ENCODE measurements at places on chromosomes 1 and 21. TPM values are rescaled to one million over a fixed set of nuclear protein-coding genes. Genes with fewer than 3 reads are reported as not detected.

XKR8 gene
- 12.7 TPM for total RNA-seq

DNA sequence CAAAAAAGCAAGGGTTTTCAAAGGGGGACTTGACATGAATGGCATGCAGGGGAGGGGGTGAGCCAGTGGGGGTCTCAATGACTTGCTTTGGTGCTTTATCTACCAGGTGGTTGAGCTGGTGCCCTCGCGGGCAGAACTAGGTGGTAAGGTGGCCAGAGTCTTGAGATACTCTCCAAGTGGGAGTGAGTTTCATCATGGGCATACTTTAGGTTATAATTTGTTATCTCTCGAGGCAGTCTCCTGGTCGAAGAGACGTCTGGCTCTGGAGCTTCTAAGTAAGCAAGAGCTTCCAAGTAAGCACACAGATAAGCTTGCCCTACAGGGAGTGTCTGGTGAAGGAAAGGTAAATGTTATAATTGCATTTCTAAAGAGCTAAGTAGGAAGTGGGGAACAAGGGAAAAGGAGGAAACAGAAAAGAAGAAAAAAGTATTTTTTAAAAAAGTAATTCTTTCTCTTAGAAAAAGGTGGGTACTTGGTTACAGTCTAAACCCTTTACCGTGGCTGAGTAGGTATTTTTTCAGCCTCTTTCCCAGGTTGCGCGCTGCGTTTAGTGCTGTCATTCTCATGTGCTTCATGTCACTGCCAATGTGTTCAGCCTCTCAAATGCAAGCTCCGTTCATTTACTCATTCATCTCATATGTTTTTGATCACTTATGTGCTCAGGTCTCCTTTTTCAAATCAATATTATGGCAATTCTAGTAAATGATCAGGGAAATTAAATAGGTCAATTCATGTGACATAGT lies 31.6 kb upstream of the DNAJC6 start:
- DNase-seq, result no peak

DNA sequence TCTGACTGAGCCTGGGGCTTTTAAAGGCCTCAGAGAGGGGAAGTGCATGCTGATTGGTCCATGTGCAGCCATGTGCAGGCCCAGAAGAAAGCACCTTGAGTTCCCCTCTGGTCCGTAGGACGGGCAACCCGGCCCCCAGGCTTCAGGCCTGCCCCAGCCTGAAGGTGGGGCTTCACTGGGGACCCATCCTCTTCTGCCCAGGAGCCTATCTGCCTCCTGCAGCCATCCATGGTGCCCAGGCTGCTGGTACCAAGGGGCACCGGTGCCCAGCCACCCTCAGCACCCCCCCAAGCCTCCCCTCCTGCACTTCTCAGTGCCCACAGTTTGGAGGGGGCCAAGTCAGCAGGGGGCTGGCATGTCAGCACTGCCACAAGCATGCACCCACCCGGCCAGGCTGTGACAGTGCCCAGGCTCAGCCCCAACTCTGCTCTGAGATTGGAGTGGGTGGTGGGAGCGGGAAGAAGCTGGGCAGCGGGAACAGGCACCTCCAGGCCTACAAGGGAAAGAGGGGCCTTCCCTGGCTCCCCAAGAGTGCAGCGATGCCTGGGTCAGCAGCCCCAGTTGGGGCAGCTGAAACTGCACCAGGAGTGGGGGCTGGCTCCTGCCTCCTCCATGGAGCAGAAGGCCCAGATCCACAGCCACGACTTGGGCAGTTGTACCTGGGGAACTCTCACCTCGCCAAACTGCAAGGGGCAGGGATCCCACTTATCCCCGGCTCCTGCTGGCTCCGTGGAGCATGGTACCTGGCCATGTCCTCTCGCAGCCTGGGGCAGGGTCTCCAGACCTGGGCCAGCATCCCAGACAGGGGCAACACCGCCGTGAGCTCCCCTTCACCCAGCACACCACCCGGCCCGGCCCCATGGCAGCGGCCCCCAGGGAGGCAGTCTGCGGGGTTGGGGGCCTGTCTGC lies 11.7 kb downstream of the COL6A2 start:
- DNase-seq, result peak; percentile 78

DNA sequence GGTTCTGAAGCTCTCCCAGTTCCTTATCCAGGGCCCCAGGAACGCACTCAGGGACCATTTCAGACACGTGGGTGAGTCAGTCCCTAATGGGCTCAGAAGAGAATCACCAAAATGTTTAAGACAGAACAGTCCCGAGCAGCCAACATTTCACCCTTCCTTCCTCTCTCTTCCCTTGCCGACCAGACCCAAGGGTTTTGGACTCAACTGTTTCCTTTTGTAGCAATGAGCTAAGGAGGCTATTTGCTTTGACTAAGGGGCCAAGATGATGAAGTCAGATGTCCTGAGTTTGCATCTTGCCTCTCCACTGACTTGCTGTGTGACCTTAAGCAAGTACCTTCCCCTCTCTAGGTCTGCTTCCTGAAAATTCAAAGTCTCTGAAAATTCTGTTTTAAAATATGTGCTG lies 472.3 kb upstream of the VAMP3 start:
- DNase-seq, result peak; percentile 67

Measured in osteoblast (primary cell).